ENCODE measurements at places on chromosomes 4 and X.

DNA sequence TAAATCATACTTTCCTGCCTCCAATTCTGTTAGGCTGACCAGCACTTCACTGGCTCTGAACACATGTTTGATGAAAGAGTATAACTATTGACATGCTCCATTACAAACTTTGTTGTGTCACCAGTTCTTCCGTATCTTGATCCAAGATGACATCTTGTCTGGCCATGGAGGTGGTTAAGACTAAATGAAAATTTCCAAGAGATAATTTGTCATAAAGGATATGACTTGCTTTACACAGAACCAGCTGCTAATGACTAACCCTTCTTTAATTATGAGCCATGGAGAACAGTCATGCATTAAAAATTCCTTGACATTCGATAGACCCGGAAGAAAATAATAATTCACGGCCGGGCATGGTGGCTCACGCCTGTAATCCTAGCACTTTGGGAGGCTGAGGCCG is 17.7 kb upstream of the N4BP2 start:
- DNase-seq: no peak

GRCh38 chr4:37884855-37885487 is 5.9 kb upstream of the TBC1D1 start:
- DNase-seq: no peak

GRCh38 chr4:185101354-185101890 is 41.6 kb upstream of the SLC25A4 start:
- no peak for DNase-seq

DNA sequence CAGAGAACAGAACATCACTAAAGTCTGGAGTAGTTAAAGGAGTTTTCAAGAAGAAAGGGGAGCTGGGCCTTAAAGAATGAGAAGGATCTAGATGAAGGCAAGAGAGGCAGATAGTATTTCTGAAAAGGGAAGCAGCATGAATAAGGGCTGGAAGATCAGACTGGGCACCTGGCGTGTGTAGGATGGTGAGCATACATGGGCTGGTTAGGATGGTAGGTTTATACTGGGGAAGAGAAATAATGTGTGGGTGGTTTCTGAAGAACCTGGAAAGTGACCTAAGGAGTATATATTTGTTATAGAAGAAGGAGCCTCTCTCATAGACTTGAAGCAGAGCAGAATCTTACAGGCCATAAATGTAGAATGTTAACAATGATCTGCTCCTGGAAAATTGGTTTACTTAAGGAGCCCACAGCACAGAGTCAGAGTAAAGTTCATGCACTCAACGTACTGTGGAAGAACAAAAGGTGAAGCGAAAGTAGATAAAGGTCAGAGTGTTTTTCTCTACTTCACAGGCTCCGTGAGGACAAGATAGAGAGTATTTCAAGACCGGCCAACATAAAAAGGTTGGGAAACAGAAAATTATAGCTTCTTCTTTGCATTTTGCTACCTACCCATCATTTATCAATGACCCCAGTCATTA is 35.8 kb downstream of the MBNL3 start:
- DNase-seq: no peak

GRCh38 chrX:107485013-107485412 is 35.6 kb downstream of the FRMPD3 start:
- no peak for DNase-seq

- DNase-seq: no peak
These were observed 6.4 kb downstream of the EDA2R start for GRCh38 chrX:66632473-66632872.

DNA sequence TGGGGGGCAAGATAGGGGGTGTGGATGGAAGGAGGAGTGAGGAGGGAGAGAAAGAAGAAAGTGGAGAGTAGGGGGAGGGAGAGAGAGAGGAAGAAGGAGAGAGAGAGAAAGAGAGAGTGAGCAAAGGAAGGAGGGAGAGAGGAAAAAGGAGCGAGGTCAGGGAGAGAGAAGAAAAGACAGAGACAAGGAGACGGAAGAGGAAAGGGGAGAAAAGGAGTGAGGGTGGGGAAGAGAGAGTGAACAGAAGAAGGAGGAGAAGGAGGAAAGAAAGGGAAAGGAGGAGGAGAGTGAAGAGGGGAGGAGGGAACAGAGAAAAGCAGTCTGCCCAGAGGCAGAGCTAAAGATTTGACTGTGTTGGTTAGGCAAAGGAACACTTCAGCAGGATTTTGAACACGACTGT is 181.6 kb downstream of the MID1IP1 start:
- DNase-seq: no peak

DNA sequence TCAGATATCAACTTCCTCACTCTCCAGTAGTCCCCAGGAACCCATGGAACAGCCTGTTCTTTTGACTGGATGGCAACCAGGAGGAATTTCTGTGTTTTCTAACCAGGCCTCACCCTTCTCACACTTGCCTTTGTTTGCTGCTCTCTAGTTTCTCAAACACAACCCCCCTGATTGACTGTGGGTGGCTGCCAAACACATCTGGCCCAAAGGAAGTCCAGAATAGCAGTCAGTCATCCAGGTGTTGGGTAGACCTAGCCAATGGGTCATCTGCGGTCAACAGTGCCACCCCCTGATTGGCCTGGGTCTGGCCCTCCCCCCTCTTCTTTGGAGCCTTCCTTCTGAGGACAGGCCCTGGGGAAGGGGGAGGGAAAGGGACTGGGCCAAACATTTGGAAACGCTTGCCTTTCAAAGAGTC is 53.7 kb downstream of the MSX1 start:
- DNase-seq: no peak

DNA sequence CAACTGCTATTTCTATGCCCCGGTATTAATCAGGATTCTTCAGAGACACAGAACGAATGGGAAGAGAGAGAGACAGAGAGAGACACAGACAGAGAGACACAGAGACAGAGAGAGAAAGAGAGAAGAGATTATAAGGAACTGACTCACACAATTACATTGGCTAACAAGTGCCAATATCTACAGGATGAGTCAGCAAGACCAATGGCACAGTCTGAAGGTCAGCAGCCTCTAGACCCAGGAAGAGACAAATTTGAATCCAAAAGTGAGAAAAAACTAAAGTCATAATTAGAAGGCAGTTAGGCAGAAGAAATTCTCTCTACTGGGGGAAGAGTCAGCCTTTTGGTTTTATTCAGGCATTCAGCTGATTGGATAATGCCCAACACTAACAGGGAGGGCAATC is 187.3 kb downstream of the MAB21L2 start:
- DNase-seq: no peak

- no peak for DNase-seq
These were observed 35.1 kb upstream of the CYP2U1 start for GRCh38 chr4:107896158-107896645.

DNA sequence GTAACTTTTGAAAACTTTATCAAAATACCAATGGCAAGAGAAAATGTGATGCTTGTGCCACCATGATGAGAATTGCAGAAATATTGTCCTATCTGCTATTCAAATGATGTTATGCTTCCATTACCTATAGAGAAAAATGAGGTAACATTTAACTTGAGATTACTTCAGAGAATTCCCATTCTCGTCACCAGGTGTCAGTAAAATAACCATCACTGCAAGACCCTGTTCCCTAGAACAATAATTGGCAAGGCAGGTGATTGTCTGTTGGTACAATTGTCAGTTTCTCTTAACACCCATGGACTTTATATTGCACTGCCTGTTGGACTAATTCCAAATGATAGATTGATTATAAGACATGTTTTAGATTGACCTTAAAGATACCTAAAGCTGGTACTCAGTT is 179.9 kb downstream of the GABRG1 start:
- no peak for DNase-seq

GRCh38 chr4:71322425-71322824 is 16.4 kb upstream of the SLC4A4 start:
- DNase-seq: no peak

GRCh38 chr4:134216411-134216810 is 14.8 kb upstream of the PABPC4L start:
- DNase-seq: no peak

DNA sequence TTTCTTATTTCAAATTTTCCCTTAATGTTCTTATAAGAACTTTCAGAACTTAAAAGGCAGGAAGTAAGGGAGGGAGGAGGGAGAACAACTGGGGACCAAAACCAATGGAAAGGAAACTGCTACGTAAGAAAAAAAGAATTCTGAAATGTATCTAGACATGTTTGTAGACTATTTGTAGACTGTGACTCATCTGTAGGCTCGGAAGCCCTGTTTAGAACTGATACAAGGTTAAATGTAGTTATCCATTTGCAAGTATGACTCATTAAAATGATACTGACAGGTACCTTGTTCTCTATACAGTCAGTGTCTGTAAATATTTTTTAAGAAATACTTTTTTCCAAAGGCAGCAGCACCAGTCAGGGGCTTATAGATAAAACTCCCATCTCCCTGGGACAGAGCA is 202.0 kb downstream of the DHX15 start:
- DNase-seq: no peak

GRCh38 chr4:99724067-99724466 is 66.4 kb upstream of the C4orf54 start:
- no peak for DNase-seq
